ENCODE measurements at places on chromosomes 7 and 10.

DNA sequence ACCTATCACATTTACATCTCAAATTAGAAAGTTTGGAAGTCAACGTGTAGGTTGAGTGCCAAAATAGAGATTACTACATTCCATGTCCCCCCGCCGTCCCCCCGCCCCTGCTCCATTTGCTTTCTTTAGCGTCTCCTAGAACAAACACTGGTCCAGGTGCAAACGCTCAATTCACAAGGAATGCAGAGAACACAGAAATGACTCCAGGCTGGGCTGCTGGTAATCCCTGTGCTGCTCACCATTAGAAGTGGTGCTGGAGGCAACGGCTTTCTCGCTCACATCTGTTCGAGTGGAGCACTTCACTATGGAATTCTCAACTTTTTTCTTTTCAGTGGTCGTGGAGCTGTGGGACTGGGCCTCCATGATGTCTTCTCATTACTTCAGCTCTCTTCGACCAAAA, 14.1 kb downstream of the GLI3 start:
- no peak for DNase-seq

DNA sequence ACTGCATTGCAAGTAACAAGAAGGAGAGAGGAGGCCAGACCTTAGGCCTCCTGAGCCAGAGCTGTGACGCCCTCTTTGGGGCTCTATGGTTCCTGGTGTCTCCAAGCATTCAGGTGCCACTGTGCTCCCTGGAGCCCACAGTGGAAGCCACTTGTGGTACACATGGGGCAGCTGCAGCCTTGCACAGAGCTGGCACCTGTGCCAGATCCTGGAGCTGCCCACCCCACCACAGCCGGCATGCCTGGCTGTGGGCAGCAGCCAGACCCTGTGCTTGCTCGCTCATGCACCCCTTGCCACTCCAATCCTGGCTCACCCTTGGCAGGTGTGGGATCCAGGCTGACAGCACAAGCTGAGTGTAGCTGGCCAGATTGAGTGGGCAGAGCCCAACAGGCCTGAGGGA, 173.8 kb upstream of the SMIM30 start:
- no peak for DNase-seq

- DNase-seq = no peak
Measured at GRCh38 chr7:49780953-49781352, 7.5 kb downstream of the VWC2 start.

DNA sequence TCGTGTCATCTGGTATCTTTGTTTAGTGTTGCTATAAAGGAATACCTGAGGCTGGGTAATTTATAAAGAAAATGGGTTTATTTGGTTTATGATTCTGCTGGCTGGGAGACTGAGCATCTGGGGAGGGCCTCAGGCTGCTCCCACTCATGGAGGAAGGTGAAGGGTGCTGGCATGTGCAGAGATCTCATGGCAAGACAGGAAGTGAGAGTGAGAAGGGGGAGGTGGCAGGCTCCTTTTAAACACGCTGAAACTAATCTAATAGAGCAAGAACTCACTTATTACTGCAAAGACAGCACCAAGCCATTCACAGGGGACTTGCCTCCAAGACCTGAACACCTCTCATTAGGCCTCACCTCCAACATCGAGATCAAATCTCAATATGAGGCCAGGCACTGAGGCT, 11.3 kb downstream of the OIT3 start:
- no peak for DNase-seq

GRCh38 chr7:94975336-94975735, 67.9 kb downstream of the PPP1R9A start:
- no peak for DNase-seq

GRCh38 chr10:63645195-63645594, 124.0 kb downstream of the REEP3 start:
- DNase-seq = no peak

DNA sequence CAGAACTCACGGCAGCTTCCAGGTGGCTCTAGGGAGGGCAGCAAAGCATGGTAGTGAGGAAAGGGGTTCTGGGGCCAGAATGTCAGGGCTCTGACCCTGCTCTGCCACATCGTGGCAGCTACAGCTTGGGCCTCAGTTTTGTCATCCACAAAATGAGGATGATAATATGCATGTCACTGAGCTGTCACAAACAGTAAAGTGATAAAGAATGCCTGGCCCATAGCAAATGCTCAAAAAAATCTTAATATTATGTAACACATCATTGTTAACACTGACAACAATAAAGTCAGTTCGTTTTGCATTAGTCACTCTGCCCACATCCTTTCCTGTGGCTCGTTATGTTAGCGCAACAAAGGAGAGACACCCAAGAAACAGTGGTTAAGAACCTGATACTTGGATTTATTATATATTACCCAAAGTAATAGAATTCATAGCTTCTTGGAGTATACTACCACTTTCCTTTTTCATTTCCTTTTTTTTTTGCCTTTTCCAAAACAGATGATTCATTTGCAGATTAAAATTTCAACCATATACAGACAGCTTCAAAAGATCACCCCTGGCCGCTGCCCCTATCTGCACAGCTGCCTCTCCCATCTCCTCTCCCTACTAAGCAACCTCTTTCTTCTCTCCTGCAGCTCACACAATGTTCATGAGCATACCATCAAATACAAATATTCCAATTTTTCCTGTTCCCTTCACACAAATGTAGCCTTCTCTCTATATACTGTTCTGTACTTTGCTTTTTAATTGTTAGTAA, 45.5 kb upstream of the DDC start:
- no peak for DNase-seq

GRCh38 chr7:73622909-73623797, 1.2 kb downstream of the MLXIPL start:
- DNase-seq = no peak

DNA sequence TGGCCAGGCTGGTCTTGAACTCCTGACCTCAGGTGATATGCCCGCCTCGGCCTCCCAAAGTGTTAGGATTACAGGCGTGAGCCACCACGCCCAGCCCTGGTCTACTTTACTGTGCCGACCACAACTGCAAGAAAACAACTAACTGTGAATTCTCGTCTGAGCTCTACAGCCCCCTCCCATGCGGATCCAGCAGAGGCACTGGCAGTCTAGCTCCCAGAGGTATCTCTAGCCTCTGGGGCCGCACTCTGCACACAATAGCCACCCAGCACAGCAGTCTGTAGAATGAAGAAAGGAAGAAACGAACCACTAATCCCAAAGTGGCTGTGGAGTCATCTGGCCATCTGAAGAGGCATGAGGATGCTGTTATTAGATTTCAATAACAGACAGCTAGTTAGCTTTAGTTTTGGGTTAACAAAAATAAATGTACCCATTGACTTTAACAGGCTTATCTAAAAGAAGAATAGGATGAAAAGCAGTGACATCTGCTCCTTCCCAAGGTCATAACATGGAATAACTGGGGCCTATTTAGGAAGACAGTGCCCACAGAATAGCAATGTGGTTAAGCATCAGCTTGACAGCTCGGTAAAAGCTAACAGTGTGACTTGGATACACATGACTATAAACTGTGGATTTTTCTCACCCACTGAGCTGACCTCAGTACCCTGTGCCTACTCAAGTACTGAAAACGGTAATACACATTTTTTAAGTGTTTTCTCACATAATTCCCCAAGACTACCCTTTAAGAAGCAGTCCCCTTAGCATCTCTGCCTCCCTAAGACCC, 131.9 kb downstream of the TNS3 start:
- no peak for DNase-seq

- no peak for DNase-seq
Measured at GRCh38 chr10:35942057-35942456, 300.0 kb upstream of the FZD8 start.

GRCh38 chr10:124323111-124323725, 95.5 kb downstream of the OAT start:
- no peak for DNase-seq

GRCh38 chr7:148621563-148621962, 31.0 kb downstream of the C7orf33 start:
- no peak for DNase-seq

- no peak for DNase-seq
Measured at GRCh38 chr7:16926283-16926682, 44.5 kb upstream of the AGR3 start.

- no peak for DNase-seq
Measured at GRCh38 chr7:123494193-123494796, 40.1 kb downstream of the IQUB start.

DNA sequence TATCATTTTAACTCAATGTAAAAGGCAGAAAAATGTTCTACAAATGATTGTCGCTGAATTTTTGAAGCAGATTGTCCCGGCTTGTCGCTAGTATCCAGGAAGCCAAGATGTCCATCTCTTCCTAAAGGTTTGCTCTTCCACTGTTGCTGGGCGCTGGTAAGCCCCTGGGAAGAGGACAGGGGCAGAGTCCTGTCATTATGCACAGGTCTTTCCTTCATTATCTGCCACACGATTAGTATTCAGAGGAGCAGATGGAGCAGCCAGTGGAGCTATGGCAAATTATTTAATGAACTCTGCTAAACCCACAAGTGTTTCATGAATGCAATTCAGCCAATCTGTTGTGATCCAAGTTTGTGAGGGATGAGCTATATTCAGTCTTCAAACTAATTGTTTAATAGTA, 499.1 kb upstream of the NRP1 start:
- no peak for DNase-seq

DNA sequence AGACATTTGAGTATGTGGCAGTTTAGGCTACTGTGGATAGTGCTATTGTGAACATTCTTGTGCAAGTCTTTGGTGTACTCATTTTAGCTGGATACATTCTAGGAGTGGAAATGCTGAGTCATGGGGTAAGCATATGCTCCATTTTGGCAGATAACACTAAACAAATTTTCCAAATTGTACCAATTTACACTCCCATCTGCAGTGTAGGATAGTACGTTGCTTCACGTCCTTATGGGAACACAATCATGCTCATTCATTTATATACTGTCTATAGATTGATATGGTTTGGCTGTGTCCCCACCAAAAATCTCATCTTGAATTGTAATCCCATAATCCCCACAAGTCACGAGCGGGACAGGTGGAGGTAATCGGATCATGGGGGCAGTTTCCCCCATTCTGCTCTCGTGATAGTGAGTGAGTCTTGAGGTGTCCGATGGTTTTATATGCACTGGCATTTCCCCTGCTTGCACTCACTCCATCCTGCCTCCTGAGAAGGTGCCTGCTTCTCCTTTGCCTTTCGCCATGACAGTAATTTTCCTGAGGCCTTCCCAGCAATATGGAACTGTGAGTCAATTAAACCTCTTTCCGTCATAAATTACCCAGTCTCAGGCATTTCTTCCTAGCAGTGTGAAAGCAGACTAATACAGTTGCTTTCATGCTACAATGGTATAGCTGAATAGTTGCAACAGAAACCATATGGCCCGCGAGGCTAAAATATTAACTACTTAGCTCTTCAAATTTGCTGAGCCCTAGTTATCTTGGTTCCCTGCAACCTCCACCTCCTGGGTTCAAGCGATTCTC, 25.6 kb downstream of the RNF216 start:
- no peak for DNase-seq

DNA sequence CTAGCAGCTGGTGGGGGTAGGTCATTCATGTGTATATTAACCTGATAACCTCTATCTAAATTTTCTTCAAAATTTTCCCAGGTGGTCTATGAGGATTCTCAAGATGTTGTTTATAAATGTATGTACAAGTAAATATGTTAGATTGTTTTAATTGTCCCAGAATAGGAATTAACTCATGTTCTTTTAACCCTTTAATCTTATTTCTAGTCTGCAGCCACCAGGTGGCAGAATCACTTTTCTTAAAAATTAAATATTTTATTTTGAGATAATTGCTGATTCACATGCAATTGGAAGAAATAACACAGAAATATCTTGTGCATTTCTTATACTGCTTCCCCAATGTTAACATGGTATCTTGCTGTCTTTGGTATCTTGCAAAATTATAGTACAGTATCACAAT, 589.5 kb downstream of the ARL4A start:
- no peak for DNase-seq

DNA sequence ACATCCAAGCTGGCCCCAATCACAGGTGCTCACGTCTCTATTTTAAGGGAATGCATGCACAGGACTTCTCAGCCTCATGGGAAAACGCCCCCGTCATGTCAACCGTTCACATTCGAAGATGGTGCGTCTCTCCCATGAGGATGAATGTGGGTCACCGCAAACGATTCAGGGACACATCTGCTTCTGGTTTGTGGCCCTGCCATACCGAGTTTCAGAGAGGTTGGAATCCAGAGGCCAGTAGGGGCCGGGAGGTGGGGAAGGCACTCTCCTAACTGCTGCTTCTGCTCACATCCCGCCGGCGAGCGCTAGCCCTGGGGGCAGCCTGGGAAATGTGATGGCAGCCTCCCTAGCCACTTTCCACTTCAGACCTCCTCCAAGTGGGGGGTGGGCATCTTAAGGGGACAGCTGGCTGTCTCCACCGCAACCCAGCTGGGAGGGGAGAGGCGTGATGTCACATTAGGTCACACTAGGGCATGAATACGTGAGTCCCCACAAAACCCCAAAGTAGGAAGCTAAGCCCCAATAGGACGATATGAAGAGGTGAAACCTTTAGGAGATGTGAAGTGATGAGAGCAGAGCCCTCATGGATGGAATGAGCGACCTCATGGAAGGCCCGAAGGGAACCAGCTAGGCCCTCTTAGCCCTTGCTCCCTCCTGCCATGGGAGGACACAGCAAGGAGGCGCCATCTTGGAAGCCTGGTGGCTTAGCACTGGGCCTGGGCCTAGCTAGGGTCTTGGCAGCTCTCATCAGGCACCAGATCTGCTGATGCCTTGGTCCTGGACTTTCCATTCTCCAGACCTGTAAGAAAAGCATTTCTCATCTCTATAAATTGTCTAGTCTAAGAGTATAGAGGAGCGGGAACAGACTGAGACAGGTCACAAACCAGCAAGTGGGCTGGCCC, 107.8 kb downstream of the TCERG1L start:
- no peak for DNase-seq

- no peak for DNase-seq
Measured at GRCh38 chr10:22723343-22723779, 9.0 kb upstream of the PIP4K2A start.

DNA sequence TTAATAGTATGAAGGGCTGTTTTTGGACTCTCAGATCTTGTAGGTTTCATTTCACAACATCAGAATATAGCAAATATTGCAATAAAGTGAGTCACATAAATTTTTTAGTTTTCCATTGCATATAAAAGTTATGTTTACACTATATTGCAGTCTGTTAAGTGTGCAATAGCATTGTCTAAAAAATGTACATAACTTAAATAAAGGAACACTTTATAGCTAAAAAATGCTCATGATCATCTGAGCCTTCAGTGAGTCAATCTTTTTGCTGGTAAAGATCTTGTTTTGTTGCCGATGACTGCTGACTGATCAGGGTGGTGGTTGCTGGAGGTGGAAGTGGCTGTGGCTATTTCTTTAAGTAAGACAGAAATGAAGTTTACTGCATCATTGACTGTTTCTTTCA, 42.0 kb downstream of the ABCA13 start:
- no peak for DNase-seq
